ENCODE measurements at places on chromosomes 13 and 19.

- no peak for DNase-seq
Measured at GRCh38 chr13:102642029-102642428, 45.2 kb downstream of the TPP2 start.

DNA sequence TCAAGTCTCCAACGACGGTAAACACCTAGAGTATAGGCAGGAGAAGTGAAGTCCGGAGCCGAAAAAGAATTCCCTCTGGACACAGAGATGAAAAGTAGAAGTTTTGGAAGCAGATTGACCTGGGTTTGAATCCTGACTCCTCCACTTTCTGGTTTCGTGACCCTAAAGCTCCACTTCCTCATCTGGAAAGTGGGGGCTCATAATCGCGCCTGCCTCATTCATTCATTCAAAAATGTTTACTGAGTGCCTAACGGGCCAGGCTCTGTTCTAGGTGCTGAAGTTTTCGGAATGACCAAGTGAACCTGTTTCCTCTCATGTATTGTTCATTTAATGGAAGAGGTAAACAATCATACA is 7.1 kb upstream of the EML2 start:
- no peak for DNase-seq

DNA sequence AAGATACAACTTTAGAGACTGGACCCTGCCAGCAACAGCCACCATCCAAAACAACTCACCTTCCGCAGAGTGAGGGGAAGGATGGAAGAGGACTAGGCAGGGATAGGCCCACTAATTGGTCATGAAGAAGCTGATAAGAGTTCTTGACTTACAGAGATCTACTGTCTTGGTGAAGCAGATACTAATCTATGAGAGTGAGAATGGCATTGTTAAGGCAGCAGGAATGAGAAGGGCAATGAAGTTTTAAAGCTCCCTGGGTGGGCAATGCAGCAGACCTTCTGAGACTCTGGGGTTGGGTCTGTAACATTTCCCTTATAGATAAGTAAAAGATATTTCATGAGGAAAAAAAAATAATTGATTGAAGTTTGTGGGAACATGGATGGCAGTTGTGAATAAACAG is 63.7 kb downstream of the KLF12 start:
- DNase-seq = no peak

DNA sequence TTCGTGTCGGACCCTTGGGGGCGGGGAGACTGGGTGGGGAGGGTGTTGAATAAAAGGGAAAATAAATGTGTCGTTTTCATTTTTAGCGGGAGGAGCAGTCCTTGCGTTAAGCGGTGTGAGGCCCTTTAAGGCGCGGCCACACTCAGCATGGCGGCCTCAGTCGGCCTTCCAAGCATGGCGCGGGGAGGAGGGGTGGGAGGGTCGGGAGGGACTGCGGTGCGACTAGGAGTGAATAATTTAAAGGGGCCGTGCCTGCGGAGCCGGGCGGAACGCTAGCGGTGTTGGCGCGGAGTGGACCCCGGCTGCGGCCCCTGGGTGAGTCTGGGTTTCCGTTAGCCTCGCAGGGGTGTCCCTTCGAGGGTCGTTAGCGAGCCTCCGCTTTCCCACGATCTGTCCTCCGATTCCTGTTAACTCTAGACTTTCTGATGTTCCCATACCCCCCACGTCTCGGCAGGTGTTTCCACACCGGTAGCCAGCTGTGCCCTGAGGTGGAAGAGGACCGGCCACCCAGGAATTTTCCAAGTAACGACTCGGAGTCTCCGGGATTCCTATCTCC is 1.5 kb upstream of the PNPLA6 start:
- DNase-seq = peak; percentile 86

GRCh38 chr19:38742296-38742695 is 2.0 kb downstream of the CAPN12 start:
- DNase-seq = no peak

- DNase-seq = no peak
Measured at GRCh38 chr13:78239714-78240113, 321.1 kb upstream of the EDNRB start.
